Pons (tissue), 1 donor: ENCODE measurements at places on chromosomes 13 and 19.

DNA sequence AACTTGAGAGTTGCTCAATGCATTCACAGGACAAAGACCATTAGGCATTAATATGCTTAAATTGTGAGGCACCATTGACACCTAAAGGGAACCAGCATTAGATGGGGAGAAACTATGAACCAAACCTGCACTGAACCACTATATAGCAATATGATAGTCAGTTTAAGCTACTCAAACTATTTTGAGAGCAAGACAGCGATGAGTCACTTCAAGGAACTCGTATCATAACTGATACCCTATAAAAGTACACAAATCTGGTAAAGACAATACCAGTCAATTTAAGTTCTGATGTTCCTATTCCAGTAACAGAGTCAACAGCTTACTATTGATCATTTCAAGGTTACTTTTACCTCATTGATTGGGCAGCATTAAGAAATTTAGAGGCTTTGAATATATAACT, 151.3 kb upstream of the ATXN8OS start:
- DNase-seq, result no peak

DNA sequence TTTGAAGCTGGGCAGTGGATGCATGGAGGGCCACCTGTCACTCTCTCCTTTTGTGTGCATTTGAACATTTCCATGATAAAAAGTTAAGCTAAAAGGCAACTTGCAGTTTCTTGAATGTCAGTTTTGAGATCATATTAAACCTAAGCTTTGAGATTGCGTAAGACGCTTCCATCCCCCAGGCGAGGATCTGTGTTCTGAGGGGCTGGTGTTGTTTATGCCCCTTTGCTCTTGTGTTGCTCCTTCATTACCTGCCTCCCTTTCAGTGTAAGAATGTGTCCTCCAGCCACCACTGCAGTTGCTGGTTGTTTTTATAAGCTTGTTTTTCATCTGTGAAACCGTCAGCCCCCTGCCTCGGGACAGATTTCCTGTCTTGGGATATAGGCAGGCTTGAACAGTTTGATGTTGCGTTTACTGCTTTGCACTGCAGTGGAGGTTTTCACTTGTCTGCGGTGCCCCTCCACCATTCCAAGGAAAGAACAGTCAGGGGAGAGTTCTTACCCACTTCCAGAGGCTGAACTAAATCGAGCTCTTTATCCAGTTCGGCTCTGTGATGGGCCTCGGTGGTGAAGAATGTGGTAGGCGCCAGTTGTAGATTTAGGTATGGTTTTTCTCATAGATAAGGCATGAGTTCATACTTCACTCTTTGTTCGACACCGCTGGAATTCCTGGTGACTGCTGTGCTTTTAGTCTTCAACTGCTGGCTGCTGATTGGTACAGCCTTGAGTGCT, 96.8 kb downstream of the ARHGEF7 start:
- DNase-seq, result no peak

- DNase-seq, result no peak
Measured at GRCh38 chr13:50162567-50162966, 147.3 kb downstream of the KCNRG start.

- DNase-seq, result peak; percentile 38
Measured at GRCh38 chr13:38979891-38980749, 10.5 kb downstream of the STOML3 start.

DNA sequence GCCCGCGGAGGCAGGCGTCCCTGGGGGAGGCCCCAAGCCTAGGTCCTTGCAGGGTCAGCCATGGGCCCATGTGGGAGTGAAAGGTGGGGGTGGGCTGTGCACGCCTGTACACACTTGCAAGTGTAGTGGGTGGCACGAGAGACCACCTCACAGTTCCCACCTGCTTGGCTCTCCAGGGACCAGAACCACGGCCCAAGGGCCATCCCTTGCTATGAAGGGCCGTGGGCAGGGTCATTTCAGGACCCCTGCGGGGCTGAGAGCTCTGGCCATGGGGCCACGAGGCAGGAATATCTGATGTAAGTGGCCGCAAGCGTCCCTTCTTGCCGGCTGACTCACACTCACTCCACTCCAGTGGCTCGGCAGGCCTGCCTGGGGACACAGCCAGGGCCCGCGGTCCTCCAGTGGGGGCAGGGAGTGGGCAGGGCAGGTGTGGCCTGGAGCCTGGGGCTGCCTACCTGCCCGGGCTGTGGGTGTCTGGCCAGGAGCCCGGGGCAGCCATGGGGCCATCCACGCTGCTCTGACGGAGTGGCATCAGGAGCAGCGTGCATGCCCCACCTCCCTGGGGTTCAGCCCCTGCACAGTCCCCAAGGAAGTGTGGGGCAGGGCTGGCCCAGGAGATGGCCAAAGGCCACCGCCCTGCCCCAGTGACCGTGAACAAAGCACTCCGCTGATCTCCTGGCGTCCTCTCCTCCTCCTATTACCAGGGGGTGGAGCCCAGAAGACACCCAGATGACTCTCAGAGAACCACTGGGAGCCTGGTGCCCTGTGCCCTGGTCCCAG, 8.6 kb upstream of the MKNK2 start:
- DNase-seq, result peak; percentile 75

DNA sequence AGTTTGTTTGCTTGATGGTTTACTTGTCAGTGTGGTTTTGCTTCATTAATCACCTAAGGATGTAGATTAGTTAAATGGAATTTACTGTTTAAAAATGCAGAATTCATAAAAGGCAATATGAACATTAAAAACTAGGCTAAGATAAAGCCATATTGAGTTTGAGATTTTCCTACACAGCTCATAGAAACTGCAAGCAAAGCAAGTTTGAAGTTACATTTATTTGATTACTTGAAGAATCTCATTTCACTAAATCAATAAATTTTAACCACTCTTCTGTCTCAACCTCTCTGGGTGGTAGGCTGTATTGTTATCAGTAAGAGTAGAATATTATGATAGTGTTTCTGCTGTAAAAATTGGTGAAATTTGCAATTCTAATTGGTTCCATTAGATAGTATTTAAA, 1180.7 kb upstream of the SLC10A2 start:
- no peak for DNase-seq

- no peak for DNase-seq
Measured at GRCh38 chr19:2754659-2755447, 15.0 kb upstream of the SLC39A3 start.

GRCh38 chr13:37127691-37128241, 22.3 kb upstream of the CSNK1A1L start:
- DNase-seq, result peak; percentile 92

GRCh38 chr19:43620061-43621001, 902 bp upstream of the ZNF428 start:
- no peak for DNase-seq

GRCh38 chr19:55635856-55636440, 4.9 kb upstream of the ZNF580 start:
- DNase-seq, result no peak

DNA sequence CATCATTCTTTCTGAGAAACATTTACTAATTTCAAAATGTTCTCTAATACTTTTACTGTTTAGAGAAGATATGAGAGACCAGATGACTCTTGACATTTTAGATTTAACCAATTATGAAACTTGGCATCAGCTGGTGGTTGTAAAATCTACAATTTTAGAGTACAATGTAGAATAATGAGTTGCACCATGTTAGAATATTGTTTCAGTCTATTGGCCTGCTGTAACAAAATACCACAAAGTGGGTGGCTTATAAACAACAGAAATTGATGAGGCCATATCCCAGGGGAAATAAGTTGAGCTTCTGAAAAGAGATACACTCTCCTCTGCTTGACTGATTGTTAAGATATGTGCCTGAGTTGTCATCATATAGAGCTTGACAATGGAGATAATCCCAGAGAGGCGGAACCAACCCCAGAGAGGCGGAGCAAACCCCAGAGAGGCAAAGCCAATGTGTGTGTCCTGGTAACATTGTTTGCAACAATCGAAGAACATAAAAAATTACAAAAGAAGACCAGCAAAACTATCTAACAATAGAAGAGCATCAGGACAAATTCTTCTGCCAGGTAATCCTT, 373.0 kb upstream of the SLITRK1 start:
- DNase-seq, result no peak
